Hematopoietic multipotent progenitor cell treated with erythropoietin and hydrocortisone succinate and interleukin-3 and kit ligand, for 8 days (in vitro differentiated cells): ENCODE measurements at places on chromosomes 7 and 10.

DNA sequence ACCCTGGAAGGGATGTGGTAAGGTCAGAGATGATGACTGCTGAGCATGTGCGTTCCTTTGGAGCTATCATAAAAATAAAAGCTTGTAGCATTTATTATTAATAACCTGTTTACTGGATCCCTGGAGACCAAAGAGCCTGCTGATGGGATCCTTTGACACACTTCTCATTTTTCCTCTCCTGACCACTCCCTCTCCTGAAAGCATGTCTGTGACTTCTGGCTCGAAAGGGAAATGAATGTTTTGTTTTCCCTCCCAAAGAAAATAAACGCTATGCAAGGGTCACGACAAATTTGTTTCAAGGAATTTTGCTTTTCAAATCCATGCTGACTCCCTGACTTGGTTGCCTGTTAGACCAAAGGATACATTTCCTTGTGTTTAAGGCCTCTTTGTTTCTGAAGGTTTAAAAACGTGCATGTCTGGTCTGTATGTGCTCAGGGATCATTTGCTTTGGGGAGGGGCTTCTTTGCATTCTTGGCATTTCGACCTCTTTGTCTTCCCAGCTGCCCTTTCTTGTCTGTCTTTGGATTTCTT, 185.1 kb upstream of the AGK start:
- DNase-seq: no peak

GRCh38 chr7:99949645-99950228, 20.3 kb upstream of the GJC3 start:
- peak; percentile 10 for DNase-seq

GRCh38 chr7:83178066-83178465, 15.4 kb upstream of the PCLO start:
- DNase-seq: no peak

DNA sequence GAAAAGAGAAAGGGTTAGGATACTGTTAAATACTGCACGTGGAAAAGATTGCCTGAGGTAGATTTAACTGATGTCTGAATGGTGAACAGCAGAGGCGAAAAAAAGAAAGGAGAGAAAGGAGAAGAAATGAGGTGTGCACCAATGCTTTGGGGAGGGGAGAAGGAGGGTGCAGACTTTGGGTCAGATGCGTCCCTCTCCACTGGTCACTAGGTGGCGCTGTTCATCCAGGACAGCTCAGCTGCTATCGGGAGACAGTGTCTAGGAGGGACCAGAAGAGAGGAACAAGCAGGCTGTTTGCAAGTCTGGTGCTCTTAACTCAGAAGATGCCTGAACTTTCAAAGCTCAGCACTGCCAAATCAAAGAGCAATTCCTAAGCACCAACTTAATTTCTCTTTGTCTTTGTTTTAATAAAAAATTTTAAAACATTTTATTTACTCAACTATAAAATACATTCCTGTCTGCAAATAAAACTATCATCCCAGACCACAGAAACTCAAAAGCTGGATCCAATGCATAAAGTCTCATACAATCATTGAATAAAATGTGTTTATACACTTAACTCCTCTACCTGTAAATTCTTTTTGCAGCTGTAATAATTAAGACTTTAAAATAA, 83.9 kb upstream of the PDLIM1 start:
- DNase-seq: peak; percentile 86
